Heart left ventricle (tissue), 16 donors: ENCODE measurements at places on chromosomes 4 and X.

DNA sequence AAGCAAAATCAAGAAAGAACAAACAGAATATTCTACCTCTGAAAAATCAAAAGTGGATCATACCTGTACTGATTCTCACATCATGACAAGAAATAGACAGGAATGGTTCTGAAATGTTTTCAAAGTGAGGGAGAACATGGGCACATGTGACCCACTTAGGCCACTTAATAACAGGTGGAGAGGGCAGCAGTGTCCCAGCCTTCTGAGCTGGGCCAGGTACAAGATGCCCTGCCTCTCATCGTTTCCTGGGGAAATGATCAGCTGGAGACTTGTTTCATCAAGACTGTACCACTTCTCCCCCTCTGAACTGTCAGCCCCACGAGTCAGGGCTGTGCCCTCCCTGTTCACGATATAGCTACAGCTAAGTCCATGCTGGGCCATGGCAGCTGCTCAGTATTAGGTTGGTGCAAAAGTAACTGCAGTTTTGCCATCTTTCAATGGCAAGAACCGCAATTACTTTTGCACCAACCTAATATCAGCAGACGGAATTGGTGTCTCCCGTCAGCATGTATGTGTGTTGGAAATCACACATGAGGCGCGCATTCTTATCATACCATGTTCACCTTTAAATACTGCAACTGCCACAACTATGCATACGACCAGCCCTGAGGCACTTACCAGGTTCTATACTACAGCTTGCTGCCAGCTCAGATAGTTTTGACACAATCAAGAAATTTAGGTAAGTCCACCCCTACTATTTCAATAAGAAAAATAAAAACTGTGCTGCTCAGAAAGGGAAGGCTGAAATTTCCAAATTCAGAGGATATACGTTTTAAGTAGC is 71.4 kb downstream of the GATB start:
- no peak for DNase-seq

DNA sequence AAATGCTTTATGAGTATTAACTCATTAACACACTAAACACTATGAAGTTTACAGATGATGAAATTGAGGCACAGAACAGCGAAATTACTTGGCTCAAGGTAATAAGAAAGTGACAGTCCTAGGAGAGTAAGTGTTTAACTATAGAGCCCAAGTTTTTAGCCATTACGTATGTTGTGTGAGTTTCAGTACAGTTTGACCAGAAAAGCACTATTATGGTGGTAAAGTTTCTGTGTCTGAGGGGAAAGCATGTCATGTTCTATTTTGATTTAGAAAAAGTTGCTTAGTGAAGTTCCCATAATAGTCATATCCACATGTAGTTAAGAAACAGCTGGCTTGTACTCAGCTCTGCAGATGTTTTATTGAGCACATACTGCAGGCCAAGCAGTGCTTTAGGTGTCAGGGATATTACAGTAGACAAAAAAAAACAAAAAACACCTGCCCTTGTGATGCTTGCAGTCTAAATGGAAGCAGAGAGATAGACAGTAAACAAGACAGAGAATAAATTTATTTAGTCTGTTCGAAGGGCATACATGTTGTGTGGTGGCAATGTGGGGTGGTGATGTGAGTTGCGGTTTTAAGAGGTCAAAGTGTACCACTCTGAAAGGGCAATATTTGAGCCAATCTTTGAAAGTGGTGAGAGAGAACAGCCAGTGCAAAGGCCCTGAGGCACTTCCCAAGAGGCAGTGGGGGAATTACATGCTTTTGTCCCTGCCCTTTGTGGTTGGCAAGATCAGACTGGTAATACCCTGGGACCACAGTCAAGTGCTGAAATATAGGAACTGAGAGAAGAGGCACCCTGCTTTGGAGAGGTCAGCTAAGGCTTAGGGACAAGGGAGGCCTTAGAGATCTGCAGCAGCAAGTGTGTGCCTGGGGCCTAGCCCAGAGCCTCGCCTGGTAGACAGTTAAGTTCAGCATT is 6.2 kb downstream of the TMEM131L start:
- no peak for DNase-seq

DNA sequence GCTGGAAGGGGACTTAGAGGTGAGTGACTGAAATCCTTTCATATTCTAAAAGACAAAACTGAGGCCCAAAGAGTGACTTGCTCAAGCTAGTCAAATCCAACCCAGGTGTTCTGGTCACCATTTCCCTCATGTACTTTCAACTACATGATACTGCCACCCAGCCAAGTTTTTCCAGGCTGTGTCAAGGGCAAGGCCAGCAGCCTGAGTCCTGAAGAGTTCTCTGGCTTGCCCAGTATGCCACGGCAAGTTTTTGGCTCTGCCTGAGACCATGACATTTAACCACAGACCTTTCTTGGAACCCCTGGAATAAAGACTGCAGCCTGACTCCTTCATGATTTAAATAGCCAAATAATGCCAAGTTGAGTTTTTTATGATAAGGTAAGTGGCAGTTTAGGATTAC is 10.7 kb upstream of the TMEM164 start:
- no peak for DNase-seq

DNA sequence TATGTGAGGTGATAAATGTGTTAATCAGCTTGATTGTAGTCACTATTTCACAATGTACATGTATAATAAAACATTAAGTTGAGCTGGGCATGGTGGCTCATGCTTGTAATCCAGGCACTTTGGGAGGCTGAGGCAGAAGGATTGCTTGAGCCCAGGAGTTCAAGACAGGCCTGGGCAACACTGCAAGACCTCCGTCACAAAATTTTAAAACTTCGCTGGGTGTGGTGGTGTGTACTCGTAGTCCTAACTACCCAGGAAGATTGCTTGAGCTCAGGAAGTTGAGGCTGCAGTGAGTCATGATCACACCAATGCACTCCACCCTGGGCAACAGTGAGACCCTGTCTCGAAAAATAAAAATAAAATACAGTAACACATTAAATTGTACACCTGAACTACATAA is 20.1 kb downstream of the LYAR start:
- DNase-seq = no peak

- DNase-seq = no peak
Observed at GRCh38 chrX:10121787-10122186, 35.0 kb upstream of the CLCN4 start.

GRCh38 chr4:64713256-64713840 is 304.1 kb upstream of the TECRL start:
- DNase-seq = no peak

- no peak for DNase-seq
Observed at GRCh38 chrX:37314531-37314930, 34.6 kb upstream of the PRRG1 start.

DNA sequence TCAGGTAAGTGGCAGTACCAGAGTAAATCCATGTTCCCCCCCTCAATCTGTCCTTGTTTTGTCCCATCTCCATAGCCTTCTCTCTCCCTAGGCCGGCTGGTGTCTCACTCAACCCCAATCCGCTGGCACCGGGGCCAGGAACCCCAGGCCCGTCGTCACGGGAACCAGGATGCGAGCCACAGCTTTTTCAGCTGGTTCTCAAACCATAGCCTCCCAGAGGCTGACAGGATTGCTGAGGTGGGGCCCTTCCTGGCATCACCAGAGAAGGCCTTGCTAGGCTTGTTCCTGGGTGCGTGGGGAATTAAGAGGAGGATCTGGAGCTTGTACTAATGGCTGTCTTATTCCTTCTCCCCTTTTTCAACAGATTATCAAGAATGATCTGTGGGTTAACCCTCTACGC is 2.7 kb downstream of the TSPYL2 start:
- no peak for DNase-seq

- DNase-seq = no peak
Observed at GRCh38 chrX:69556060-69557011, 52.2 kb downstream of the NALF2 start.

DNA sequence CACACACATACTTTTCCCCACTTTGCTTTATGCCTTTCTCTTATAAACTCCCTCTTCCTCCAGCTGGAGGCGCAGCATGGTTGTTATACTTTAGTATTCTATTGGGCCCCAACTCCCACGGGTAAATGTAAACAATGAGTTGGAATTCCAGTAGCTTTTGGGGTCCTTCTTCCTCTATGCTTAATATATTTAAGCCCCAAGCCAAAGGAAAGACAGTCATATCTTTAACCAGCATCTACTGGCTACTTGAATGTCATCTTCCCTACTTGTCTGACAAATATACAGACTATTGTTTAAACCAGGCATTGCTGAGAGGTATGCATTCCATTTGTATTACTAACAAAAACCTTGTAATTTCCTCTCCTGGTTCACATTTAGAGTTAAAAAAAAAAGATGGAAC is 72.9 kb downstream of the WDR19 start:
- DNase-seq = no peak

- DNase-seq = no peak
Observed at GRCh38 chr4:188275686-188276085, 136.4 kb downstream of the TRIML1 start.

DNA sequence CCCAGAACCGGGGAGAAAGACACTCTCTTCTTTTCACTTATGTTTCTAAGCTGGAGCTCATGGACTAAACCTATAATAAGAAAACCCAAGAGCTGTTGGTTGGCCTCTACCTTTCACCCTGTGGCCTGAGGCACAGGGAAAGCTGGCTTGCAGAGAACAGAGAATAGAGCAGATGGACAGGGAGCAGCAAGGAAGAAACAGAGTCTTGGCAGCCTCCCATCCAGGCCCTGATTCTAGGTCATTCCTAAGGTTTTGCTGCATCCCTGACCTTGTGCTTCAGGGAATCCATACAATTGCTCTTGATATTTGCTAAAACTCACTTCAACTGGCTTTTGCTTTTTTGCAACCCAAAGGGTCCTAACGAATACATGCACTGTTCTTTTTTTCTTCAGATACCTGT is 87.8 kb downstream of the SMIM20 start:
- DNase-seq = no peak

DNA sequence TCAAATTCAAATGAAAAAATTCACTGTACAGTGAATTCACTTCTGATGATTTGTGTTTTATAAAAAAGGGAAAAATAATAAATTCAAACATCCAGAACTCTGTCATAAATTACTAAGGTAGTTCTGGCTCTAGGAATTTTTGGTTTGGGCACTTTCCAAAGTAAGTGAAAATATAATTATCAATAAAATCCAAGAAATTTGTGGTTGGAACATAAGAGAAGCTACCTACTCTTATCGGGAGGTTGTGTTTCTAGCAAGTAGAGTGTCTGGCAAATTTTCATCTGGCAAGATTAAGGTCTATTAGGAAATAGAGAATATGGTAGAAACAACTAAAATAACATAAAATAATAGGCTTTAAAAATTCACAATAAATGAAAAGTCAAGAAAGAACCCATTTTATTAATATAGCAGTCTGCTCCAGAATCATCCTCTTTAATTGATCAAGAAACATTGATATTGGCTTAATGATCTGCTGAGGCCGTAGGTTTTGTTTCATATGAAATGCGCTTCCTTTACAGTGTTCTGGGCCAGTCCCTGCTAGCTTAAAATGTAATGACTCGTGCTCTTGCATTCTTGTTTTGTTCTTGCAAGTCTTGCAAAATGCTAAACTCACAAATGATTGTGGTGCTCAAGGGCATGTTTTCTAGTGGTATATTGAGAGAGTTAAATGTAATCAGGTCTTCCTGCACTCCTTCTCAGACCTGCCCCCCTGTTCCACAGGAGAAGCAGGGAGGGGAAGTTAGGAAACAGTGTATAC is 331.4 kb downstream of the RAPGEF2 start:
- DNase-seq = no peak

- no peak for DNase-seq
Observed at GRCh38 chrX:37367946-37368345, 18.8 kb downstream of the PRRG1 start.

DNA sequence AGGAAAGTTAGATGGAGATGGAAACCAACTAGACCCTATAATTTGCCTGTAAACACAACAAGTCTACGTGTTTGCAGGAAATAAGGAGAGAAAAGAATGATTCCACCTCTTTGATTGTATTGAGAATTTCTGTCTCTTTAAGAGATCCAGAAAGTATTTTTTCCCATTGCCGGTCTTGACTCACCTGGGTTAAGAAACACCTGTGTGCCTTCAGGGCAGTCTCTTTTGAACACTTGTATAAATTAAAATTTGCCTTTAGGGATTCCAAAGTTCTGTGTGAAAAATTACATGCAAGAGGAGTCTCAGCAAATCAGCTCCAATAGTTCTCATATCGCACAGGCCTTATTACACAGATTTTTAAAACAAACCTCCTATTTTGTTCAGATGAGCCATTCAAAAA is 46.0 kb upstream of the SMAD1 start:
- DNase-seq = no peak

DNA sequence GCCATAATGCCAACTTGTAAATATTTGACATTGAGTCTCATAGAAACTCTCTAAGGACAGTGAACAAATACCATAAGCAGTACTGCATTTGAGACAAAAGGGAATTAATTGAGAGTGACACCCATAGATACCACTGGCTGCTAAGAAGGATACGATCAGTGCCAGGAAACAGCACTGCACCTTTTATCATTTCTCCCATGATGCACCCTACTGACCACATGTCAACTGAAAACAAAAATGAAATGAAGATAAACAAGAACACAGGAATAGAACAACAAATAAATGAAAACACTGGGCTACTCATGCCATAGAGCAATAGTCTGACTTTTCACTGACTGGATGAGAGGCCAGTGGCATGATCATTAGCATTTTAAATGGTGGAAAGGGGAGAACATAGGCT is 270.8 kb downstream of the MAPK10 start:
- DNase-seq = no peak

DNA sequence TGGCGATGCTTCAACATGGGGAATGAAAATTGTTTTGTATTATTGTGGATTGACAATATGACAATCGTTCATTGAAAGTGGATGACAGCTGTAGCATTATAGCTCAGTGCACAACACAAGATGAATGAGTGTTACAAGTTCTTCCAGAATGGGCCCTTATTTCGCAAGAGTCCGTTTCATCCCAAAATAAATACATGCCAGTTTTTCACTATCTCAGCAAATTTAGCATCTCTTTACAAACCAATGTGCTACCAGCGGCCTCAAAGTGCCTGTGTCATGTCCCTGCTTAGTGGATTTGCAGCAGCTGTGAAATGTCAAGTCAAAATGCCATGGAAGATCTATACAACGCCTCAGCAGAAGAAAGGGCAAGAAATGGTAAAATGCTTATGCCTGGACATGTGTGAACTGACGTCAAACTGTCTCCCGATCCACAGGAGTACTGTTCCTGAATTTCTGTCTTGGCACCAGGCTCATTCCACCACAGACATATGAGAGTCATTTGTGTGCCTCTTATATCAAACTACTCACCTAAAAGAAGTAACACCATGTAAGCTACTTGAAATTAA is 109.6 kb downstream of the MAML3 start:
- DNase-seq = no peak

DNA sequence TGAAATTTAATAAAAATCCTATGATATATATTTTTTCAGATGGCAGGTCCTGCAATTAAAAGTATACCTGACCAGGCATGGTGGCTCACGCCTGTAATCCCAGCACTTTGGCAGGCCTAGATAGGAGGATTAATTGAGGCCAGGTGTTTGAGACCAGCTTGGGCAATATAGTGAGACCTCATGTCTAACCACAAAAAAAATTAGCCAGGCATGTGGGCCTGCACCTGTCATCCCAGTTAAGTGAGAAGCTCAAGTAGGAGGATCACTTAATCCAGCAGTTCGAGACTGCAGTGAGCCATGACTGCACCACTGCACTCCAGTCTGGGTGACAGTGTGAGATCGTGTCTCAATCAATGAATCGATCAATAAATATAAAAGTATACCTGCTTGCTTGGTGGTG is 2.5 kb downstream of the OCIAD2 start:
- DNase-seq = no peak
